ENCODE measurements at places on chromosomes 7 and 10. TPM values are rescaled to one million over a fixed set of nuclear protein-coding genes. Genes with fewer than 3 reads are reported as not detected.

DNA sequence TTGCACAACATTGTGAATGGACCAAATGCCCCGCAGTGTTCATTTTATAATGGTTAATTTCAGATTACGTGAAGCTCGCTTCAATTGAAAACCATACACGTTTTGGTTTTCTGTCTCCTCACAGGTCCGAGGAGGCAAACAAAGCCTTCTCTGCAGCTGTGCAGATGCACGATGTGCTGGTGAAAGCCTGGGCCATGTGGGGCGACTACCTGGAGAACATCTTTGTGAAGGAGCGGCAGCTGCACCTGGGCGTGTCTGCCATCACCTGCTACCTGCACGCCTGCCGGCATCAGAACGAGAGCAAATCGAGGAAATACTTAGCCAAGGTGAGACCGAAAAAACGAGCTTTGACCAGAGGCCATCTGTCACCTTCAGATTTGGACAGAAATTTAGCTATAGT is 110.3 kb downstream of the TRRAP start:
- ATAC-seq = no peak

GRCh38 chr10:92291921-92292845 is 1.2 kb downstream of the MARCHF5 start:
- peak; percentile 15 for ATAC-seq

DNA sequence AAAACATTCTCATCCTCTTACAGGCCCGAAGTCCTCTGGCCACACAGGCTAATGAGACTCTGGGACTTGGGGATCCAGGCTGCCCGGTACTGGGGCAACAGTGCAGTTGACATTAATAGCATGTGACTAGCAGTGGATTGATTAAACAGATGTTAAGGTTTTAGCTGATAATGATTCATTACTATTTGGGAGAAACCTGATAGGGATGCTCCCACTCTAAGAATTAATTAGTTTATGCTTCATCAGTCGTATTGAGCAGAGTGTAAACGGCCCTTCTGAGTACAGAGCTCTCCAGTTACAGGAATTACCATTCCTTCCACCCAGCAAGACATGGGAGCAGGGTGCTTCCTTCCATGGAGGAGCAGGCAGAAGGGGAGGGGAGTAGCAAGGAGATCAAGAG is 82.7 kb downstream of the RPS24 start:
- no peak for ATAC-seq

- ATAC-seq = peak; percentile 82
These were observed 3.1 kb downstream of the ANKRD22 start for GRCh38 chr10:88848499-88848898.

DNA sequence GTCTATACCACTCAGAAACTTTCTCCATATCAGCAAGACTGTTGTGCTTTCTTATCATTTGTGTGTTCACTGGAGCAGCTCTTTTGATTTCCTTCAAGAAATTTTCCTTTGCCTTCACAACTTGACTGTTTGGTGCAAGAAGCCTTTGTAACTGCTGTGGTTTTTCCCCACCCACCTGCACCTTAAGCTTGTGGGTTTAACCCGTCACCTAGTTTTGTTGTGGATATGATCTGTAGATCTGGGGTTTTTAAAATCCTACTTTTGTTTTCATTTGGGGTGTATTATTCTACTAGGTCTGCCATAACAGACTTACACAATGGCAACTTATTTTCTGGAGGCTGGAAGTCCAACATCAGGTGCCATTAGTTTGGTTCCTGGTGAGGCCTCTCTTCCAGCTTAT is 30.5 kb upstream of the CHST3 start:
- peak; percentile 98 for ATAC-seq

GRCh38 chr7:101816595-101817470 is 593 bp upstream of the CUX1 start:
- ATAC-seq = no peak

GRCh38 chr10:74988054-74988775 is 123.2 kb upstream of the SAMD8 start:
- ATAC-seq = no peak

GRCh38 chr10:7412928-7413282 is 2.1 kb upstream of the SFMBT2 start:
- no peak for ATAC-seq

DNA sequence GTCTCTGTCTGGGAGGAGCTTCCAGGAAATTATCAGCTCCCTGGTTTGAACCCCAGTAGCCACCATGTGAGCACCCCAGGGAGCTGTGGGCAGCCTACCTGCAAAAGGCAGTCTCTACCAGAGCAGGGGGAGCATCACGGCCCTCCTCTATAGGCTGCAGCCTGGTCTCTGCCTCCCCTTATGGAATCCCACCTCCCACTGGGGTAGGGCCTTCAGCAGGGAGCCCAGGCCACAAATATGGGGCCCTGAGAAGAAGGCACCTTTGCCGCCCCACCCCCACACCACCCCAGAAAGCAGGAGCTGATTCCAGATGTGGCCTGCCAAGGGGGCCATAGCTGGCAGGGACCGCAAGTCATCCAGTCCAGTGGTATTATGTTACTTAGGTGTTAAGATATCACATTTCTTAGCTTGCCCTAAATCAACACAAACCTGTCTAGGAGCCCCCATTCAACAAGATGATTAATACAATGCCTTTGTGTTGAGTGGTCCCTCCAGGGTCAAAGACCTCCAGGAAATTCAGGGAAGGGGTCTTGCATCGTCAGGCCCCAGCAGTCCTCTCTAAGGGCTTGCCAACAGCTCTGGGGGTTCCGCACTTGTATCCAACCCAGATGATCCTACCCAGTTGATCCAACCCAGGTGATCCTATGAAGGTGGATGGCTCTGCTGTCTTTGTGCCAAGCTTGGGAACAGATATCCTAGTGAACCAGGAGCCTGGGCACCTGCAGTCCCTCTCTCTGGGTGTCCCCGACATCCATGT is 114.9 kb downstream of the OAT start:
- no peak for ATAC-seq

- no peak for ATAC-seq
These were observed 40.5 kb upstream of the SP8 start for GRCh38 chr7:20827172-20827571.

DNA sequence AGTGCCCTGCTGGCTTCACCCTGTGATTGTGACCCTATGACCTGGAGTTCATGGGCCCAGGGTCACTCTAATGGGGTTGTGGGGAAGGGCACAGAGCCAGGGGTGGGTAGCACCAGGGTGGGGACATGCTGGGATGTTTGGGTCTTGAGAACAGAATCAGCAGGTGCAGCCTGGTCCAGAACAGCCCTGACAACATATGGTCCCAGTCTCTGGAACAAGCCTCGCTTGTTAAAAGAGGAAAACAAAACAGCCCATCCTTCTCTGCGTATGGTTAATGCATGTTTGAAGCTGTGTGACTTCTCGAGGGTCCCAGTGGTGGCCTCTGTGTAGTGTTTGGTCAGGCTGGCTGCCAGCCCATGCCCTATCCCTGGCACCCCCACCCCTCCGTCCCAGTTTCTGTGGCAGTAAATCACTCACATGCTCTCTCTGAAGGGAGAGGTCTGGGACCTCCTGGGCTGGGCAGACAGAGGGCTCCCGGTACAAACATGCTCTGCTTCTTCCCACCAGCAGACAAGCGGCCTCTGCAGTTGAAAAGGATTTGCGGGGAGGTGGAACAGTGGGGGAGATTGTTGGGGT is 79.4 kb downstream of the FAM241B start:
- no peak for ATAC-seq

DNA sequence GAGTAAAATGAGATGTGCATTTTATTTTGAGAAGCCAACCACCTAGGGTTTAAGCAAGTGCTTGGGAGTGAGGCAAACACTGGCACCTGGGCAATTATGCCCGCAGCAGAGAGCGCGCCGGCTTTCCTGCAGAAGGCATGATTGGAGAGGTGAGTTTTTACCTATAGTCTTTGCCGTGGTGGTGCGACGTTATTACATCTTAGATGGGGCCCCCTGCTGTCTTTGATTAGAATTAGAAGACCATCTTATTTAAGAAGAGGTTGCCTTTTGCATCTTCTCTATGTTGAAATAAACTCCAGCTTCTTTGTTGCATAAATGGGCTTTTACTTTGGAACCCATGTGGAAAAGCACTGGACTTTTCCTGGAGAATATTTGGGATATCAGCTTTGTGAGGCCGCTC is 409.5 kb downstream of the GLRX3 start:
- no peak for ATAC-seq

- ATAC-seq = no peak
These were observed 69.3 kb downstream of the MTERF1 start for GRCh38 chr7:91811236-91811635.

DNA sequence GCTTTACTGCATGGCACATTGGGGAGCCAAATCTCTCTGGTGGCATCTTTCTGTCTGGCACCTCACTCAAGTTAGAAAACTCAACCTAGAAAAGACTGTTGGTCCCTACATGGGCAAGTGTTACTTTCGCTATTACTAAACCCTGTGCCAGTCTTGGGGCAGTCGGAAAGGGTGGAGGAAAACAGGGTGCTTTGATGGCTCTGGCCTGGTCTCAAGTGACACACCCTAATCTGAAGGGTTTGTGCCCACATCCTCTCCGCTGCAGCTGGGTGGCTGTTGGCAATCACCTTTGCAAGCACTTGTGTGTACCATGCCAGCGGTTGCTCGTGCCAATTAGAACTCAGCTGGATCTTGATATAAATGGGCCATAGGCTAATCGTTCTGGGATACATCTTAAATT is 159.8 kb upstream of the ITGB1 start:
- ATAC-seq = peak; percentile 37

DNA sequence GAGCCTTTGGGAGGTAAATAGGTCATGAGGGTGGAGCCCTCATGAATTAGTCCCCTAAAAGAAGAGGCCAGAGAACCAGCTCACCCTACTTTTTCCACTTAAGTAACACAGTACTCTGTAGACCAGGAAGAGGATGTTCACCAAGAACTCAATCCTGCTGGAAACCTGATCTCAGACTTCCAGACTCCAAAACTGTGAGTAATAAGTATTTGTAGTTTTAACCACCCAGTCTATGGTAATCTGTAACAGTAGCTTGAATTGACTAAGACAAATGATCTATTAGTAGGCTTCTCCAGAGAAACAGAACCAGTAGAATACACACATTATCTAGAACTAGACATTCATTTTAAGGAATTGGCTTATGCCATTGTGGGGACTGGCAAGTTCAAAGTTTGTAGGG is 51.5 kb downstream of the ANKMY2 start:
- ATAC-seq = no peak

- ATAC-seq = no peak
These were observed 86.0 kb upstream of the FGFR2 start for GRCh38 chr10:121684276-121684675.

DNA sequence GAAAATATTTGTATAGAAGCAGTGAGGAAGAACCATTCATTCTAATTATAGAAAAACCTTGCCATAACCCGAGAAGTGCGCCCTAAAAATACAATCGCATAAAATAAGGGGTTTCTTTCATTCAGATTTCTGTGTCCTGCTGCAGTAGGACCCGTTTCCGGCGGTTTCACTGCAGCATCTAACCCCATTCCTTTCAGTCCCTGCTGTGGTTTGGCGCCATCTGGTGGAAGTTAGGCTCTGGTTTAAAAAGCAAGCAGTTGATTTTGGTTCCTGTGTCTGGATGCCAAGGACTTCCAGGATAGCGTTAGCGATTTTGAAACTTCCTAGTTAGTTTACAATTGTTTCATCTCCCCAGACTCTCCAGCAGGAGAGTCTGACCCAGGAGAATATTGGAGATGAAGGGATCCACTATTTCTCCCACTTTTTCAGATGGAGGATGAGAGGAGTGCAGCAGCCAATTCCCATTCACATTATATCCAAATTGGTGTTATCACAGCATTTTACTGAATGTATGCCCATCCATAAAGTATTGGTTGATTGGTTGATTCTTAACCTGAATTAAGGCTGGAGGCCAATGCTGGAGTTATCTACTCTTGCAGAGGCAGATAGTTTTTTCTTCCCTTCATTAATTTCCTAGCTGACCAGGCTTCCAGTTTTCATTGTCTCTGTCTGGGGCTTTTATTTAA is 128.8 kb upstream of the CACNA2D1 start:
- ATAC-seq = peak; percentile 29

GRCh38 chr10:480928-481552 is 208.4 kb downstream of the DIP2C start:
- ATAC-seq = no peak

GRCh38 chr10:35392482-35393228 is 56.3 kb downstream of the CCNY start:
- no peak for ATAC-seq

- no peak for ATAC-seq
These were observed 109.5 kb upstream of the TMEM72 start for GRCh38 chr10:44801383-44802327.

GRCh38 chr10:113177936-113178335 is 227.9 kb downstream of the TCF7L2 start:
- ATAC-seq = no peak

DNA sequence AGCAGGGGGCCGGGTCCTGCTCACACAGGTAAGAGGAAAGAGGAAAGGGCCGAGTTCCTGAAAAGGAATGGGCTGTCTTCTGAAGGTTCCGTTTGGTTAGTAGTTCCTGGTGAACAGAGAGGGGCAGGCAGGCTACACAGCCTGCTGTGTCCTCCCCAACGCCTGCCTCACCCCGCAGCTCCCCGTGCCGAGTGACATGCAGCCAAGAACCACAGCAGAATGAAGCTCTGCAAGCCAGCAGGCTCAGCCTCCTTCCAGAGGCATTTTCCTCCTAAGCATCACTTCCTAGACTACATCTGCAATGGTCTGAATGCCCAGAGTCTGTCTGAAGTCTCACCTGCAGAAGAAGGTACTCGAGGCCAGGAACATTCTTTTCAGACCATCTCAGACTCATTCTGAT is 202.4 kb upstream of the TCERG1L start:
- ATAC-seq = no peak

- ATAC-seq = no peak
These were observed 48.9 kb downstream of the CUZD1 start for GRCh38 chr10:122796796-122797195.

GRCh38 chr7:129832701-129833227 is 120.0 kb downstream of the UBE2H start:
- no peak for ATAC-seq

GRCh38 chr7:12299367-12299766 is 88.3 kb downstream of the TMEM106B start:
- ATAC-seq = no peak

GRCh38 chr7:88985295-88985694 is 189.8 kb upstream of the TEX47 start:
- ATAC-seq = no peak

- ATAC-seq = no peak
These were observed 147.5 kb upstream of the FRMD4A start for GRCh38 chr10:14478201-14478600.

GRCh38 chr10:93773120-93773519 is 15.4 kb downstream of the LGI1 start:
- ATAC-seq = no peak

- peak; percentile 48 for ATAC-seq
These were observed 118.7 kb downstream of the RALA start for GRCh38 chr7:39741942-39742623.

NODAL gene
- total RNA-seq = not detected

OR6V1 gene
- total RNA-seq = not detected

ZNF25 gene
- total RNA-seq = 9.5 TPM

STAG3 gene
- 22.1 TPM for total RNA-seq

GCK gene
- 0.58 TPM for total RNA-seq

TMEM225B gene
- 0.86 TPM for total RNA-seq

RNLS gene
- 2.4 TPM for total RNA-seq

CLDN12 gene
- total RNA-seq = 11.0 TPM

All from activated T-helper 17 cell treated with anti-CD3 and anti-CD28 coated beads, Interleukin-2, amount 50 U/mL, for 72 hours (primary cell).